ENCODE measurements at places on chromosomes 1 and 21.

DNA sequence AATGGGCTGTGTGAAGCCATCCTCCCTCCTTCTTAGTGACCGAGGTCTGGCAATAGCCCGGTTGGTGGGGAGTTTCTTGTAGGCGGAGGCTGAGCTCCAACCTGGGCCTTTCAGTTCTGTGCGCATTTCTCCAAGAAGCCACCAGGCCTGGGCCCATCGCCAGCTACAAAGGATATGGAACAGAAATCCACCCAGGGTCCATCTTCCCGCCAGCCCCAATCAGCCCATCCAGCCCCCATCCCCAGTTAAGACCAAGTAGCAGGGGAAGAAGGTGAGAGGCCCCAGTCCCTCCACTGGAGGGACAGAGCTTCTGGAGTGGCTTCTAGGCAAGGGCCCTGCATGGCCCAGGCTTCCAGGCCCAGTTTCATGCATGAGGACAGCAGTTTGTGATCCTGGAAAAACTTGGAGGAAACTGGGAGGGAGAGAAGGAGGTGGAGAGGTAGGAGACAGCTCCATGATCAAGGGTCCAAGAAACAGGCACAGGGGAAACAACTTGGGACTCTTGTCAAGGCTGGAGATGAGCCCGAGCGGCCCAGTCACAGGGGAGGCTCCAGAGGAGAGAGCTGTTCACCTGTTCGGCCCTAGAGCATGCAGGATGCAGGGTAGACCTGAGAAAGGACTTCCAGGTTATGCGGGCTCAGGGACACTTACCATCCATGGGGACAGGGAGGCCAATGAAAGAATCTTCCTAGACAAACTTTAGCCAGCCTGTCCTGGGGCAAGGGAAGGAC is 261.2 kb downstream of the PTPRU start:
- DNase-seq = no peak

DNA sequence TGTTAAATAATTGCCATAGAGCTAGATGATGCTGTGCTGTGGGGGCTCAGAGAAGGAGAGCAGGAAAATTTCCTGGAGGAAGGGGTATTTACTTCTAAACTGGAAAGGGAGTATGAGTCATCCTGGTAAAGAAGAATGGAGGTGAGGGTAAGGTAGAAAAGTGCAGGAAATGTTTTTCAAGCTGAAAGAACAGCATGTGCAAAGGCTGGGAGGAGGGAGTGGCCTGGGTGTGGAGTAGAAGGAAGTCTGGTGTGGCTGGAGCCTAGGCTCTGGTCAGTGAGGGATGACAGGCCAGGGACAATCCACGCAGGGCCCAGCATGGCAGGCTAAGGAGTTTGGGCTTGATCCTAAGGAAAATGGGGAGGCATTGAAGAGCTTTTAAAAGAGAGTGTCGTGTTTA is 45.9 kb downstream of the MATN1 start:
- DNase-seq = no peak

- DNase-seq = no peak
Observed at GRCh38 chr1:246591504-246591903, 25.2 kb downstream of the CNST start.

- DNase-seq = no peak
Observed at GRCh38 chr1:19074902-19075721, 118.6 kb upstream of the IFFO2 start.

- DNase-seq = no peak
Observed at GRCh38 chr1:211788626-211789025, 41.9 kb downstream of the LPGAT1 start.

DNA sequence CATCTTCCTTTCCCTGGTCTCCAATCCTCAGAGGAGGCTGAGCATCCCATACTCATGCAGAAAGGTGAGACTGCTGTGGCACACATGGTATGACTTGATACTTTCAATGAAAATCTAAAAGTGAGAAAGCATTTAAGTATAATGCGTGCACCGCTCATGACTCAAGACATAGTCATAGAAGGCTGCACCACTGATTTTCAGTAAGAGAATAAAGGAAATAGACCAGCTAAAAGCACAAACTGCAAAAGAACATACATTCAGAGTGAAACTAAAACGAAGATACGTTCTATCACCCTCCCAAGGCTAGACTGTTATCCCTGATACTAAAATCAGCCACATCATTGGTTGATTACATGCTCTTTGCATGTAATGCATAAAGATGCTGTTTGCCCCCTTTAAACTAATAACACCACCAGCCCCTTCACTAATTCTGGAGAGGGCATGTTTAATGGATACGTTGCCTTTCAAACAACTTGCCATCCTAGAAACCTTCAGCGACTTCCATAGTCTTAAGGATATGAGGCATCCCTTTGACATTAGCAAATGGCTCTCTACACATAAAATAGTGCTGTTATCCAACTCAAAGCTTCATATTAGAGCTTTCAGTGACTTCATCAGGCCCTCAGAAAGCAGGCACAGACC is 2.1 kb downstream of the PLD5 start:
- DNase-seq = no peak

DNA sequence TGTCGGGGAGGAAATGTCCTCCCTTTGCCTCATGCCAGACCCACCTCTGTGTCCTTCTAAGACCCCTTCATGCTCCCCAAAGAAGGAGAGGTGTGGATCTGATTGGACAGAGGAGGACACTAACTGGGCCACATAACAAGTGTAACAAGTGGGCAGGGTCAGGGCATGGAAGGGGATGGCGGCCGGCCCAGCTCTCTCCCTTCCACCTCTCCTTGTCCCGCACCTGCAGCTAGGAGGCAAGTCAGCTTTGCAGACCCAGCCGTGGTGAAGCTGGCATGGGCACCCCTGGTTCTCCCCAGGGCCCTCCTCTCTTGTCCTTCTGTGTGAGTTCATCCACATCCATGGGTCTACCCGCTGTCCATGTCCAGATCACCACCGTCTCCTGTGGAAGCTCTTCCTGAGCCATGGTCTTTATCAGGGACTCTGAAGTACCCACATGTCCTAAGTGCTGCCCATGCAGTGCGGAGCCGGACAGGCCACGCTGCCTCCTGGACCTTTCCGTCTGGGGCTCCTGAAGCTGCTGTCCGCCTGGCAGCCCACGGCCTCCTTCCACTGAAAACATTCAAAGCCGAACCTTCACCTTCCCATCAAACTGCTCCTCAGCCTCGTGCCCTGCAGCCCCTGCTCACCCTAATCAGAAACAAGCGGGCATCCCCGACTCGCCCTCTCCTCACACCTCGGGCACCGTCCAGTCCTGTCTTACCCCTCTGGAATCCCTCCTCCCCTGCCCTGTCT is 460.5 kb downstream of the PTPRU start:
- no peak for DNase-seq

GRCh38 chr1:89965193-89965768 is 29.6 kb upstream of the ZNF326 start:
- DNase-seq = no peak

DNA sequence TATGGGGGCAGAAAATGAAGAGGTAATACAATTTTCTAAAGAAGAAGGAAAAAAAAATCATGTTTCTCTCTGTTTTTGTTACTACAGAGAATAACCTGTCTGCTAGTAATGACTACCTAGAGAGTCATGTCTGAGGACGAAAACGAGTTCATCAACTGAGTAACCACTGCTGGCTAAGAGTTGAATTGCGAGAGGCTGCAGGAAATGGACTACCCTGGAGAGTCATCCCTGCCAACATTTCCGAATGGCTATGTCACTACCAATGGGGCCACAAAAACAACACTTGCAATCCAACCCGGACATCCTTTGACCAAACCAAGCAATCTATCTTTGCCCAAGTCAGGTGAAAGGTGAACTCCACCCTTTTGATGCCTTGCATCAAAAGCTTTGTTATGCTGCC is 120.6 kb downstream of the FCRL5 start:
- DNase-seq = no peak

GRCh38 chr1:231694075-231694431 is 67.5 kb downstream of the DISC1 start:
- DNase-seq = no peak
